ENCODE measurements at places on chromosomes 5 and 9. TPM values are rescaled to one million over a fixed set of nuclear protein-coding genes. Genes with fewer than 3 reads are reported as not detected.

The PHF24 gene
- 0.28 TPM for total RNA-seq

The PCDHB12 gene
- total RNA-seq: 0.28 TPM

The TTC23L gene
- total RNA-seq: 0.28 TPM

The SARDH gene
- 9.6 TPM for total RNA-seq

The TSLP gene
- total RNA-seq: 13.5 TPM

The DBH gene
- not detected for total RNA-seq
